Cardiac fibroblast (primary cell): ENCODE measurements at places on chromosomes 12 and 14.
A peak's percentile ranks its signal among the peaks of the same experiment; 100 is the strongest.

DNA sequence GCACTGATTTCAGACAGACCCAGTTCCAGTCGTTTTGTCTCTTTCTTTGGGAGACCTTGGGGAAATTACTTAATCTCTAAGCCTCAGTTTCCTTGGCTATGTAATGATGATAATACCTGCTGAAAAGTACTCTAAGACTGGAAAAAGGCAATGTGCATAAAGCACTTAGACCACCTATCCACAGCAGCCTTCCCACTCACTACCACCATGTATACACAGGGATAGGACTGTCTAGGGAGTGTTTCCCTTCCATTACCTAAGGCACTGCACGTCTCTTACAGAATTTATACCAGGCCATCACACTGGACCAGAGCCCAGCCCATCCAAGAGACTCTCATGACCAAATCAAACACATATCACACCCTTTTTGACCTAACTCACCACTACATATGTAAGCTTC is 6.3 kb downstream of the RPS29 start:
- DNase-seq, result no peak

DNA sequence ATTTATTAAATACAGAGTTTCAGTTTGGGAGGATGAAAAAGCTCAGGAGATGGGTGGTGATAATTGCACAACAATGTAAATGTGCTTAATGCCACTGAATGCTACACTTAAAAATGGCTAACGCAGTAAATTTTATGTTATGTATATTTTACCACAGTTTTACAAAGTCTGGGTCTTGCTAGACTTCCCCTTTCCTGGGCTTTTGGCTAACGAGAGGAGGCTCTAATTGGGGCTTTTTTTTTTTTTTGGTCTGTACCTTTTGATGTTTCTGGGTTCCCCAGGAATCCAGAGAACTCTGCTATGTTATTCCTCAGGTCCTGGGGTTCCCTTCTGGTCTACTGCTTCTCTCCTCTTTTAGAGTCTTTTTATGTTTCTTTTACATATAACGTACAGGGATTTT is 355.5 kb downstream of the CACNA1C start:
- no peak for DNase-seq

GRCh38 chr12:104816845-104817503 is 141.1 kb downstream of the SLC41A2 start:
- DNase-seq, result peak; percentile 38

- peak; percentile 63 for DNase-seq
Observed at GRCh38 chr12:442235-442884, 17.4 kb upstream of the B4GALNT3 start.

DNA sequence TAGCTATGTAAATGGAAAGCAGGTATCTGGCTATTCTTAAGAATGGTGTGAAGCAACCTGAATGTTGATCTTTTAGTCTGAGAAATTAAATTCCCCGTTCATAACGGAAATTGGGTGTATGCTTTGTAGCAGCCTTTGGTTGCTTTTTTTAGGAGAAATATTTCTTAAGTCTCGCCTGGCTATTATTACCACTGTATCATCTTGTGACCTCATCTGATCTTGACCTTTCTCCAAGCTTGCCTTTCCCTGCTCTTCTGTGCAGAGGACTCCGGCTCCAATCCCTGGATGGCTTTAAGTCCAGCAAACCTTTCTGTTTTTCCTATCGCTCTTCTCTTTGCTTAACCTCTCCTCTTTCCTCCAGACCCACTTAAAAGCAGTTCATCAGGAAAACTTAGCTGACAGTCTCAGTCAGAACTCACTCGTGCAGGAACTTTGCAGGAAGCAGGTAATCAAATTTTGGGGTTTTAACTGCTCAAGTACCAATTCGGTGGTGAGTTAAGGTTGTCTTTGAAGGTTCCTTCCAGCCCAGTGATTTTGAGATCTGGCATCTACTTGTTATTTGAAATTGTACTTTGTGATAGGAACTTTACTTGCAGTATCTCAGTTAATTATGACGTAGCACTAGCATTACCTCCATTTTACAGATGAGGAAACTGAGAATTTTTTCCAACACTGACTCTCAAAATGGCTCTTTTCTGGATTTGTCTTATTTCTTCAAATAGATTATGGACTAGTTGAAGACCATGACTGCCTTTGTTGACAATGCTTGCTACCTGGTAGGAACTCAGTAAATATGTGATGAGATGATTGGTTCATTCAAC is 14.1 kb downstream of the PPFIBP1 start:
- no peak for DNase-seq

DNA sequence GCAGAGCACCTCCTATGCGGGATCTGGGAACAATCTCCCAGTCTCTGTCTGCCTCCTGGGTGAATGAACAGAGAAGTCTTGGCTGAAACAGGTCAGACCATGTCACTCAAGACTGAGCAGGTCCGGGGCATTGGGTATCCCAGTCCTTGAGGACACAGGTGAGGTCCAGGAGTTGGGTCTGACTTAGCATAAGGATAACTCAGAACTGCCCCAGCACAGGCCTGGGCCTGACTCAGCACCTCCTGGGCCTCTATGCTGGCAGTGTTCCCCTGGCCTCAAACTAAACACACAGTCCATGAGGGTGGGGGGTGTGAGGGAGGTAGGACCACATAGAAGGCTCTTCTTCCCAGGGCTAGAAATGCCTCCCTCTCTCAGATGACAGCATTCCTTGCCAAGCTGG is 1.5 kb upstream of the SDR9C7 start:
- no peak for DNase-seq
